ENCODE measurements at places on chromosomes 11 and 22.
A peak's percentile ranks its signal among the peaks of the same experiment; 100 is the strongest.

DNA sequence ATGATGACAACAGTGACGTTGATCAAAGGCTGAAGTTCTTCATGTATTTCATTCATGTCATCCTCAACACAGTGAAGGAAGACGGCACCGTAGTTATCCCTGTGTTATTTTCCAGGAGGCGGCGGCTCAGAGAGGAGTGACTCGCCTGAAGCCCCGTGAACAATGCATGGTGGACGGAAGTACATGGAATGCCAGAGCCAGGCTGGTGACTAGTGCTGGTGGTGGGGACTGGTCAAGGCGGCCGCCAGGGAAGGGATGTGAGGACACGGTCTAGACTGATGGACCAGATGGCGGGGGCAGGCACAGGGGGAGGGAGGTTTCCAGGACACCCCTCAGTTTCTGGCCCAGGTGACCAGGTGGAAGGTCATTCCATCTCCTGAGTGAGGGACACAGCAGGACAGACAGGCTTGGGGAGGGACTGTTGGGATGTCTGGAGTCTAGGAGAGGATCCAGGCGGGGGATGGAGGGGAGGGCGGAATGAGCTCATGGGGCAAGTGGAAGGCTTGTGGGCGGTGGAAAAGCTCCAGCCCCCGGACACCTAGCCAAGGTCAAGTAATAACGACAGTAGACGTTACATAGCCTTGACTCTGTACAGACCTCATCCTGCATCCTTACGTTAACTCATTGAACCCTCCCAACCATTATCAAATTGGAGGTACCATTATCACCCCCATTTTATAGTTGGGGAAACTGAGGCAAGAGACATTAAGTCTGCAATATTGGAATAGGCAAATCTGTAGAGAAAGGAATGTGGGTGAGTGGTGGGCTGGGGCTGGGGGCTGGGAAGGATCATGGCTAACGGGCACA, 16.0 kb upstream of the PICK1 start:
- no peak for DNase-seq

DNA sequence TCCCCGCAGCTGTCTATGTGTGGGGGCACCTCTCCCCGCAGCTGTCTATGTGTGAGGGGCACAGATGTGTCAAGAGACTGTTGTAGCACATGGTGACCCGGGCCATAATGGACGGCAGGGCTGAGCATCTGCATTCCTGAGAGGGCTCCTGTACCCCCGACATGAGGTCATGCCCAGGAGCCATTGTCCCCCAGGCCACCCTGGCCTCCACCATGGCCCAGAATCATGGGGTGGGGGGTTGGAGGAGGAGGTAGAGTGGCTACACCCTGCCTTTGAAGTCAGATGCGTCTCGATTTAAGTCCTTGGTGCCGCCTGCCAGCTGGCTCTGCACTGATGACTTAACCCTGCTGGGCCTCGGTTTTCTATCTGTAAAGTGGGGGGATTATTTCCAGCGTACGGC, 49.1 kb downstream of the ARHGAP8 start:
- no peak for DNase-seq

DNA sequence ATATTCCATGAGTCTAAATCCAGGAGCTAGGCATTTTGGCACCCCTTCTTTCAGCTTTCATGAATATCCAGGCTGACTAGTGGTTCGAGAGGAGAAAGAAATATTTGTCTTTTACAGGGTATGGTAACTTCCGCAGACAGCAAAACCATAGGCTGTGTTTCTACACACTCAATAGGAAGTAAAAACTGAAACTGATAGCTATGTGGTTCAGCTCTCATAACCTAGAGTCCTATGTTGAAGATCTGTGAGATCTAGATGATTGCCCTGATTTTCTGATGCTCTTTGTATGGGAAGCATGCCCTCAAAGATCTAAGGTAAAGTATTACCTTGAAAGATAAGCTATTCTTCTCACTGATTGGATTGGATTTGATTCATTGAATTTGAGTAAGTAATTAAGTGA, 118.3 kb downstream of the CD44 start:
- DNase-seq = no peak

DNA sequence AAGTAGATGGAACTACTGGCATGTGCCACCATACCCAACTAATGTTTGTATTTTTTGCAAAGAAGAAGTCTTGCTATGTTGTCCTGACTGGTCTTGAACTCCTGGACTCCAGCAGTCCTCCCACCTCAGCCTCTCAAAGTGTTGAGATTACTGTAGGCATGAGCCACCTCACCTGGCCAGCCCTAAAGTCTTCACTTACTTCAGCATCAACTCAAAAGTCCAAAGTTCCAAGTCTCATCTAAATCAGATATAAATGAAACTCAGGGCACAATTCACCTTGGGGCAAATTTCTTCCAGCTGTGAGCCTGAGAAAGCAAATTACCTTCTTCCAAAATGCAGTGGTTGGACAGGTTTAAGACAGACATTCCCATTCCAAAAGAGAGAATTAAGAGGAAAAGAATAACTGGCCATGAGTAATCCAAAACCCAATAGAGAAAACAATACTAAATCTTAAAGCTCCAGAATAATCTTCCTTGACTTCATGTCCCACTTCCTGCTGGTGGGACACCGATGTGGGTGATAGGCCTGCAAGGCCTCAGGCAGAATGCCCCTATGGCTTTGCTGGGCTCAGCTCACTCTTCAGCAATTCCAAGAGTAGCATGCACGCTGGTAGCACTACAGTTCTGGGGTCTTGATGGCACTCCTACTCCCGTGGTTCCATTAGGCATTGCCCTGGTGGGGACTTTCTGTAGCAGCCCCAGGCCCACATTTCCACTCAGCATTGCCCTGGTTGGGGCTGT, 50.3 kb downstream of the TUG1 start:
- no peak for DNase-seq

DNA sequence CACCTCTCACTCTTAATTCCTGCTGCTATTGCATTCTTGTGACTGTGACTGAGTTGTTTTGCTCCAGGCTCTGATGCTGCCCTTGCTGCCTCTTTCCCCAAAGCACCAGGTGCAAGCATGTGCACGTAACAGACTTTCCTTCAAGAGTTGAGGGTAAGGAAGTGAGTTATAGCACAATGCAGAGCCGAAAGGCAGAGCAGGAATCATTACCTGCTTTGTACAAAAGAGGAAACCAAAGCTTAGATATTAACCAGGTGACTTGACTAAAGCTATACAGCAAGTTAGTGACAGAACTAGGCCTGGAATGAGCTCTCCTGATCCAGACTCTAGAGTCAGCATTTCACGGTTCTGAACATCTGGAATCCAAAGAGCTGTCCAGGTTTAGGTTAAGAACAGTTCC, 33.6 kb downstream of the NEU3 start:
- DNase-seq = no peak

DNA sequence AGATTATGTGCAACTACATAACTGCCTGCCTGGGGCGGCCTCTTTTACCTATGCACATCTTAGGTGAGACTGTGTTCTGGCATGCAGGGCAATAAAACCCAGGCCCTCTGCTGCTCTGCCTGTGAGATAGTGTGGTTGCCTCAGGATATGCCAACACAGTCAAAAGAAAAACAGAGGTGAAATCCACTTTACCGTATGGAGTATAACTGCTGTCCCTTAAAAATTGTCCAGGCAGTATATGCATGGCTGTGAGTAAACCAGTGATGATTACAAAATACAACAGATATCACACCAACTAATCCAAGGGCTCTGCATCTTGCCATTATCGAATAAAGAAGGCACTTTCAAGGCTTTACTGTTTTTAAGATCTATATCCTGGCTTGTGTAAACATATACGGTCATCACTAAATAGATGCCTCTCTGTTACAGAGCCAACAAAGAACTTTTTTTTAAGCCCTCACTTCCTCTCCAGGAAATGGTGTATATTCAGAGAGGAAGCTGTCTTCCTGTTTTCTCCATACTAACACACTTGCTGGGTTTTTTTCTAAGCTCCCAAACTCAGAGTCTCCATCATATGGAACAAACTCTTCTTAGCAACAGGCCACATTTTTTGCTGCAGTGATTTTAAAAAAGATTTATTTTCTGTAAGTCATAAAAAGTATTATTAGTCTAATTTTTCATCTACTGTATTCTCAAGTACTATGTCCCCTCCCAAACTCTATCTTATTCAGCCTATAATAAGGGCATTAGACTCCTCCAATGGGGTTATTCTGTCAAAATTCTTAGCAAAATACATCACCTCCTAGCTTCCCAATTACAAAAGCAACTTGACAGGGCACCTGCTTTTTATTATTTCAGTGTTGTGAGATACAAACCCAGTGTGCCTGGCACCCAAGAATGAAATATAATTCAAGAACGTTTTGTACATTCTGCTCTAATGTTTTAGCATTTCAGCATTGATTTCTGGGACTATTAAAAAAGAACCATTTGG, 135.2 kb downstream of the MAML2 start:
- DNase-seq = no peak

DNA sequence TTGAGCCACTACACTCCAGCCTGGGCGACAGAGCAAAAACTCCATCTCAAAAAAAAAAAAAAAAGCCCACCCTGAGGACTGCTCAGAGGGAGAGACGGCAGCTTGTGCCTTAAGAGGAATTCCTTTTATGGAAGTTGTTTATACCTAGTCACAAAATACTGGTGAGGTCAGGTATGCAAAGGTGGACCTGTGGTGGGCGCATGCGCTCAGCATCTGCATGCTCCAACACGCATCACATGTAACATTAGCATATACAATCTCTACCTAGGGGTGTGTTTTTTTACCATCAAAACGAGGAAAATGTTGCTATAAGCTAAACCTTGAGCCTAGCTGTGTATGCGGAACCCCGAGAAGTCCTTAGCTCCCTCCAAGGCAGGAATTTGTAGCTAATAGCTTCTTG, 6.8 kb upstream of the SART1 start:
- DNase-seq = no peak

DNA sequence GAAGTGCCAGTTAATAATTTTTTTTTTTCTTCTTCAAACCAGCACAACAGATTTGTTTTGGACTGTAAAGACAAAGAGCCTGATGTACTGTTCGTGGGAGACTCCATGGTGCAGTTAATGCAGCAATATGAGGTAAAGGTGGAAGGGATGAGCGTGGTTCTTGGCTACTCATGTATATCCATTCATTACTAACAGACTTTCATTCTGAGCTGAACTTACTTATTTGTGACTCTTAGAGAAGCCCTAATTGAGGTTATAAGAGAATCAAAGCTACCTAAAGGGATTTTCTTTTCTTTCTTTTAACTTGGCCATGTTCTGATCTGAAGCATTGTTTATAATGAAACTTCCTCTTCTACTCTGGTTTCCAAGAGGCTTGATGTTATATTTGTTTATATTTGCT, 15.8 kb downstream of the PAFAH1B2 start:
- DNase-seq = no peak

GRCh38 chr11:48242501-48242900, 2.4 kb upstream of the OR4X2 start:
- DNase-seq = no peak

- DNase-seq = no peak
These were observed 8.3 kb downstream of the GRK3 start for GRCh38 chr22:25572708-25573171.

DNA sequence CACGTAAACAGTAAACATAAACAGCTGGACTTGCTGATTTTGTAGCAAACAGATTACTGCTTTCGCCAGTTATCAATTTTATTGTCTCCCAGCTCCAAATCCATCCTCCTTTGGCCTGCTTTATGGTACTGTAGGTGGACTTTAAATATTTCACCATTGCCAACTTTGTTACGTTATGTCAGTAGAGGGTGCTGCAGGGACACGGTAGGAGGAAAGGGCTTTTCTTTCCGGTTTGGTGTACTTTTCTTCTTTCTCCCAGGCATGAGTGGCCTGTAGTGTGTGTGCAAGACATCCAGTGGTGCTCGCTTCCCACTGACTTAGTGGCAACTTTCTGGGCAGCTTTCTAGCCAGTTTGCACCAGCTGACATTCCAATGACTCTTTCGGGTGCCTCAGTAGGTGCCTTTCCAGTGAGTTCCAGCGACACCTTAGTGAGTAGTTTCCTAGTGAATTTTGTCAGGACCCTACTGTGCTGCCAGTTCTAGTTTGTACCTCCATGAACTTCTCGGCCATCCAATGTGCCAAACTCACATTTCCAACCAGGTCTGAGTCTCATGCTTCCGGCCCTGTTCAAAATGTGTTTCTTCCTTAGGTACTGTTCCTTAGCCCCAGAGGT, 267.6 kb upstream of the TENM4 start:
- DNase-seq = peak; percentile 15

GRCh38 chr22:23751441-23751996, 607 bp upstream of the ZNF70 start:
- no peak for DNase-seq

- no peak for DNase-seq
These were observed 66.8 kb upstream of the GRK3 start for GRCh38 chr22:25497716-25498115.

DNA sequence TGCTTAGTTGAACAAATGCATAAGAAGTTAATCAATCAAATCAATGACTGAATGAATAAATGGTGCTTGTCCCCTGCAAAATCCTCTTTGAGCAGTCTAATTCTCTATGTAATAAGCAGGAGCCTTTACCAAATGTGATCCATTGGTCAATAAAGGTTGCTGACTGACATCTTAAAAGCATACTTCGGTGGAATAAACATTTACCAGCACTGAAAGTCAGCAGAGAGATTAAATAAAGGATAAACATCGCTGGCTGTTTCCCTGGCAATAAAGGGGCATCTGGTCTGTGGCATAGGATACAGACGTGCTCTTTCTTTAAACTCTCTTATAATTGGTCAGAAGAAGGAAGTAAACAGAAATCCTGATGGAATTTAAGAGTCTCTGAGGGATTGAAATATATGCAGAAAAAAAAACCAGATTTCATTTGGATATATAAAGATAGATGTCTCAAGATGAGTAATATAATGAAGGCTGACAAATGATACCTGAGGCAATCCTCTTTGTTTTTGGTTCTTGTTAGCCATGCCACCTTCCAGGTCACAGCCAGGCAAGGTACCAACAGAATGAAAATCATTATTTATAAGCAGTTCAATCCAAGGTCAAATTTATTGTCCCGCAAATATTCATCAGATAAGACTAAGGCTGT, 578.4 kb upstream of the CCDC90B start:
- no peak for DNase-seq

- DNase-seq = no peak
These were observed 1245.7 kb downstream of the BRD1 start for GRCh38 chr22:48581796-48582469.

- DNase-seq = no peak
These were observed 33.1 kb downstream of the TREH start for GRCh38 chr11:118646393-118646792.
